ENCODE measurements at places on chromosomes 2 and 18.

DNA sequence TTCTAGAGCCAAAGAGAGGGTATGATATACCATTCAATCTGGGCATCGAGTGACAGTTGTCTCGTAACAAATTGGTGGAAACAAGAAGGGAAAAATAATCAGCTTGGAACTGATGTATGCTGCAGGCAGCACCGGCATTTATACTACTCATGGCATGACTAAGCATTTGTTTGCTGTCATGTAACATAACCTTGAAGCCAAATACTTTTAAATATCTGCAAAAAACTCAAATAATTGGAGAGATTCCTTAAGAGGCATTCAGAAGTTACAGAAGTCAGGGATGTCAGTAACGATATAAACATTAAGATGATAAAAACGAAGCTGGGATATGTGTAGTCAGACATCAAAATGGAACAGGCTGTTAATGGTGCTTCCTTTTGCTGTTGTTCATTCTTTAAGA lies 157.3 kb upstream of the MMADHC start:
- DNase-seq = no peak

- DNase-seq = no peak
Measured at GRCh38 chr2:126770466-126770865, 114.5 kb downstream of the GYPC start.

GRCh38 chr18:65811307-65811706 lies 60.5 kb downstream of the CDH7 start:
- DNase-seq = no peak

GRCh38 chr2:7356909-7357584 lies 439.8 kb downstream of the RNF144A start:
- DNase-seq = no peak

DNA sequence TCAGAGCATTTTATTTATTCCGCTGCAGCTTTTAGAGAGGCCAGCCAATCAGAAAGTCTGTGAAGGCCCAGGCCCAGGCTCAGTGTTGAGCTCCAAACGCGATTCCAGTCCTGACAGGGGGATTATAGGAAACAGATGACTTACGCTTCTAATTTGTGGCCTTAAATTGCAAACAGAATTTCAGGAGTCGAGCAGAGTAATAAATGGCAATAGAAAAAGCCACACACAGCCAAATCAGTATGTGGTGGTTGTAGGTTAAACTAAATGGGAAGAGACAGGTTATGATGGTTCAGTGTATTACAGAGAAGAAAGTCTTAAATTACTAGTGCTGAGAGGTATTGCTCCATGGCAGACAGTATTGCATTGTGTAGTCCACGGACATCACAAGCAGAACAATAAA lies 131.0 kb upstream of the ZEB2 start:
- DNase-seq = no peak

- DNase-seq = no peak
Measured at GRCh38 chr2:8653485-8653884, 28.4 kb upstream of the ID2 start.

DNA sequence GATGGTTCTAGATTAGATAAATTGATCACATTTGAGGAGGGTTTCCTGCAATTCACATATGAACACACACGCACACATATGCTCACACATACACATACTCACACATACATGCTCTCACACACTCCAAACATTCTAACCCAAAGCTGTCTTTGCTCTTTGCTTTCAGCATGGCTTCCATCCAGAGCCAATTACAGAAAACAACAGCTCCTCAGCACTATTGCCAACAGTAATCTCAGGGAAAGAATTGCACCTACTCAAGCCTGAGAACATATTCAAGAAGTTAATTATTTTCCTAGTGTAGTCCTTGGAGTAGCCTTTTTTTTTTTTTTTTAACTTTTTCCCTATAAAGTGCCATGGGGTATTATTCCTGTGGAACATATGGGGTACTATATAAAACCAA lies 246.9 kb upstream of the PARD3B start:
- DNase-seq = no peak

Data from HL-60 (cell line).